IMR-90 (cell line): ENCODE measurements at places on chromosomes 7 and 10.

DNA sequence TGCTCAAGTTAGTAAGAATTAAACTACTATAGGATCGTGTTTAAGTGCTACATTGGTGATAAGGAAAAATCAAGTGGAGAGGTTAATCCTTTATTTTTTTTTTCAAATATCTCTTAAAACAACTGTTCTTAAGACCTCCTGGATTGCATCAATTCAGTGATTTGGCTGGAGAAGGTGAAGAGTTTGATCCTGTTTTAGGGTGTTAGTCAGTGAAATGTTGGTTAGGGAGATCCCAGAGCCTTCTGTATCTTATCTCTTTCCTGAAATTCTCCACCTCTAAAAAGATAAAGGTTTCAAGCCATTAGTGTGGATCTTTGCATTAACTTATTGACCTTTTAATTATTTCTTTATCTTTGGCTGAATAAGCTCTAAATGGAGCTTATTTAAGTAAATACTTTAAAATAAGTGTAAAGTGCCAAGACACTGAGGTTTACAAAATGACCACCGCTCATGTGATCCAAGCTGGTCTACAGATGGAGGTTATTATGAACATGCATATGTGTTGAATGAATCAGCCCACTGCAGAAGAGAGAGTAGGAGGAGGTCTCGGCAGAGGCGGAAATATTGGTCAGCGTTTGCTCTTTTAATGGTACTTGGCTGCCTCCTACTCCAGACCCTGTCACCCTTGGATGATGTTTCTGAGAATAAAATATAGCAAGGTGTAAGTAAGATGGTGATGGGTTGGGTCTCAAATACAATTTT, 51.8 kb upstream of the BMPER start:
- peak; percentile 93 for DNase-seq

- DNase-seq = no peak
Measured at GRCh38 chr10:62665771-62666170, 138.7 kb upstream of the ADO start.

- DNase-seq = peak; percentile 99
Measured at GRCh38 chr7:7438851-7439250, 96.8 kb downstream of the COL28A1 start.

GRCh38 chr10:127911218-127911866, 4.4 kb downstream of the PTPRE start:
- DNase-seq = no peak

DNA sequence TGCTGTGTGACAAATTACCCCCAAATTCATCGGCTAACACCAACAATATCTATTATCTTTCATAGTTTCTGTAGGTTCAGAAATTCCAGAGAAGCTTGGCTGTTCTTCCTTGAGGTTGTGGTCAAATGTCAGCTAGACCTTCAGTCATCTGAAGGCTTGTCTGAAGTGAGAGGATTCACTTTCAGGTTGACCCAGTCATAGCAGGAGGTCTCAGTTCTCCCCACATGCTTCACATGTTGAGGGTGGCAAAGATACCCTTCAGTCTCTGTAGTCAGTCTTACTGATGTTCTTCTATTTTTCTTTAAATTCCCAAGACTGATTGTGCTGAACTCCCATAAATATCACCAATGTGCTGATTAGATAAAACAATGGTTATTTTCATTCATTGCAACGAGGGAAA, 1692.0 kb downstream of the REEP3 start:
- DNase-seq = no peak
